ENCODE measurements at places on chromosomes 16 and 17. TPM values are rescaled to one million over a fixed set of nuclear protein-coding genes. Genes with fewer than 3 reads are reported as not detected.

Gene HEATR9
- total RNA-seq: not detected

Gene COPZ2
- 17.5 TPM for total RNA-seq

Gene SMPD3
- total RNA-seq: 0.09 TPM

Gene ZNF624
- 2.8 TPM for total RNA-seq

Gene CA4
- total RNA-seq: not detected
